Epithelial cell of proximal tubule (primary cell): ENCODE measurements at places on chromosomes 6 and 20. TPM values are rescaled to one million over a fixed set of nuclear protein-coding genes. Genes with fewer than 3 reads are reported as not detected.

- no peak for DNase-seq
Measured at GRCh38 chr20:10060226-10060625, 25.4 kb downstream of the ANKEF1 start.

DNA sequence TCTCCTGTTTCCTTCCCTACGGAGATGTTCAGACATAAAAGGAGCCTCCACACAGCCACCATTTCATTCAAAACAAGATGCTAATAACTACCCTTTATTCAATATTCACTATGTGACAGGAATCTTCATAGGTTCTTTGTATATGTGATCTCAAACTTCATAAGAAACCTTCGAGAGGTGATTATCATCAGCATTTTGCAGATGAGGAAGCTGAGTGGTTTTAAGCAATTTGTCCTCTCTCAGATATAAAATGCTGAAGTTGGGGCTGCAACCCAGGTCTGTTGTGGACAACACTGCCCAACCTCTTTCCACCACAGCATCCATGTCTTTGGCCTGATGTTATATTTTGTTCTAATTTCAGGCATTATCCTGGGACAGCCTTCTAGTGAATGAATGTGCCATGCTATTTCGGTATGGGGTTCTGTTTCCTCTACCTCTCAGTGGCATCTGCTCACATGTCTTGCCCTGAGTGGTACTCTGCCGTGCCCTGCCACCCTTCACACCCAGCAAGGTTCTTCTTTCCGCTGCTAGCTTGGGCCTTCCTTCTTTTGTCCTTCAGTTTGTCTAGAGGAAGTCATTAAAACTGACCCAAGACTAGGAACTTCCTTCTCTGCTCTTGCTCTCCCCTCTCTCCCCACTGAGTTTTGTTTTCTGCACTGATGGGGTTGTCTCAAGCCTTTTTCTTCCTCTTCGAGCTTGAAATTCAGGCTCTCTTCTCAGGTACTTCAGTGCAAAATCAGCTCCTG, 300.9 kb upstream of the PRDM1 start:
- no peak for DNase-seq

DNA sequence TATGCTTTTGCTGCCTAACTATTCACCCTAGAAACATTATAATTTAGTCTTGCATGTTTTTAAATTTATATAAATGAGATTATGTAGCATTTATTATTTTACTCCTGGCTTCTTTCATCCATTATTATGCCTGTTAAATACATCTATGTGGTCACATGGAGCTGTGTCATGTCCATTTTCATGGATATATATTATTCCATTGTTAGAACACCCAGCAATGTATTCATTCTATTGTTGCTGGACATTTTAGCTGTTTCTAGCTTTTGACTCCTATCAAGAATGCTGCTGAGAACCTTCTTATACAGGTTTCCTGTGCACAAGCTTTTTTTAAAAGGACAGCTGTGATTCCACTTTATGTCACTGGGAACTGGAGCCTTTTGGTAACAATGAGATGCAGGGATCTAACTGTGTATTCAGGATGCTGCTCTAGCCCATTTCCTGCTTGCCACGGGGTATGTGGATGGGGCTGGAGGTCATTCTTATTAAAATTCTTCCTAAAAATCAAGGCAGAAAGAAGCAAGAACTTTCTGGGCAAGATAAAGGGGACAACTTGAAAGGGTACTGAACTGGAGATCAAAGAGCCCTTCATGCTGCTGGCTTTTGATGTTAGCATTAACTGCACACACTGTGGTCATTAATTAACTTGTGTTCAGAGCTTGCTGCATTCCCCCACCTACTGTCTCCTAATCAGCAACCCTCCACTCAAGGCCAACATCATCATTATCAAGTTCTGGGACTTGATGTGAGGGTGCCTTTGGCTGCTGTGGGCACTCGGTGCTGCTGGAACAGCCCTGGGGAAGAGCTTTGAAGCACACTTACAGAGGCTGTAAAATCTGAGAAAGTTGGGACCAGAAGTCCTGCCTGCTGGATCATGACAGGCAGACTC, 96.6 kb upstream of the AKIRIN2 start:
- no peak for DNase-seq

DNA sequence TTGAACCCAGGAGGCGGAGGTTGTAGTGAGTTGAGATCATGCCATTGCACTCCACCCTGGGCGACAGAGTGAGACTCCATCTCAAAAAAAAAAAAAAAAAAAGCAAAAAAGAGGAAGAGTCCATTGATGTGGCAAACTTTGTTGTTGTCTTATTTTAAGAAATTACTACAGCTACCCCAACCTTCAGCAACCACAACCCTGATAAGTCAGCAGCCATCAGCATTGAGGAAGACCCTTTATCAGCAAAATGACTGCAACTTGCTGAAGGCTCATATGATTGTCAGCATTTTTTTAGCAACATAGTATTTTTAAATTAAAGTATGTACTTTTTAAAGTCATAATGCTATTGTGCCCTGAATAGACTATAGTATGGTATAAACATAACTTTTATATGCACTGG, 48.8 kb downstream of the ZFP64 start:
- no peak for DNase-seq

GRCh38 chr20:62272200-62272599, 30.6 kb upstream of the ADRM1 start:
- DNase-seq: no peak

DNA sequence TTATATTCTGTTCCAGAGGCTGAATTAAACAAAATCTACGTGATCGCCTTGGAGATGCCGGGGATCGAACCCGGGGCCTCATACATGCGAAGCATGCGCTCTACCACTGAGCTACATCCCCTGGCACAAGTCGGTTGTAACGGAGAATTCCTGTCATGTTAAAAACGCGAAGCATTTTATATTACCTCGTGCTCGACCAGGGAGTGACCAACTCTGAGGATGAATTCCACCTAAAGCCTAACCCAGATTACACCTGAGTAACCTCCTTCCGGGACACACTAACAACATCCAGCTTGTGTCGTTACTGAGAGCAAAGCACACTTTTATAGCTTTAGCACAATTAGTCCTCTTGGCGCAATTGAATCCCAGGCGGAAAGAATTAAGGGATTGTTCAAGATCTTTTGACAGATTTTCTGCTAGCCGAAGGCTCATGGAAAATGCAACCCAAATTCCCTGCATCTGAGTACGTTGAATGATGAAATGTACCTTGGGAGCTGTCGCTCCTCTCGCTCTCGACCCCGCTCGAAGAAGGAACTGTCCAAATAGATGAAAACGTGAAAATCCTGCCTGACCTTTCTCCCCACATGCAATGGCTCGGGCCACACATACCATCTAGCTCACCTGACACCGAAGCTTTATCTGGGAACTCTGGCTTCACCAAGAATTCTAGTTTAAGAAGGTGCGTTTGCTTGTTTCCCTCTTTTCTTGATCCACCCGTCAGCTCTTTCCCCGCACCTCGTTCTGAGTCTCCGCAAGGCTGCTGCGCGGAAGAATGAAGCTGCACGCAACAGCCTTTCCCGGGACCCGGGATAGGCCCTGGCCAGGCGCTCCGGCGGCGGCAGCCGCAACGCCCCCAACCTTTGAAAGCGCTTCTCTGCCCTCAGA, 148.3 kb downstream of the GPX5 start:
- peak; percentile 32 for DNase-seq

GRCh38 chr6:31977816-31978431, 3.9 kb upstream of the C4A start:
- DNase-seq: no peak

The TXLNB gene
- not detected in 2 replicates for total RNA-seq

The POLR1H gene
- total RNA-seq: 30.3 and 31.7 TPM in 2 replicates

GRCh38 chr6:135658481-135658880, 160.9 kb upstream of the AHI1 start:
- no peak for DNase-seq

- DNase-seq: no peak
Measured at GRCh38 chr6:17877196-17877894, 110.1 kb downstream of the KIF13A start.

DNA sequence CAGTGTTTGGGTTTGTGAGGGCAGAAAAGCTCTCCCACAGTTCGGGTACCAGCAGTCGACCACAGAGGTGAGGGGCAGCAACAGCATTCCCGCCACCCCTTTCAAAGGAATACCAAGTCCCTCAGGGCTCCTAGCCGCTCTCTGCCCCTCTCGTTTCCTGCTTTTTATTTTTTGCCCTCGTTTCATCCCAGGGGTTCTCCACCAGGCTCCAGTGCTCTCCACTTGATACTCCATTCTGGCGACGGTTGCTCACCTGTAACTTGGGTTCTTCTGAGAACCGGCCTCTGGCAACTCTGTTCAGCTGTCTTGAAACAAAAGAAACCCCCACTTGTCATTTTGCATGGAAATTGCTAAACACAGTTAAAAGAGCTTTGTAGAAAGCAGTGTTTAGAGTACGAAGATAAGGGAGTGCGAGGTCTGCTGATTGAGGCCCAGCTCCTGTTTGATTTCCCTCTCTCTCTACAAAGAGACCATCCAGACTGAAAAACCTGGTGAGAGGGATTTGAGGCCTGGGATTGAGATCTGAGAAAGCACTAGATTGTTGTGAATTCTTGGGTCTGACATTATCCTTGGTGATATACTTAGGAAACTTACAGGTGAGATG, 28.7 kb downstream of the IGF2R start:
- no peak for DNase-seq

DNA sequence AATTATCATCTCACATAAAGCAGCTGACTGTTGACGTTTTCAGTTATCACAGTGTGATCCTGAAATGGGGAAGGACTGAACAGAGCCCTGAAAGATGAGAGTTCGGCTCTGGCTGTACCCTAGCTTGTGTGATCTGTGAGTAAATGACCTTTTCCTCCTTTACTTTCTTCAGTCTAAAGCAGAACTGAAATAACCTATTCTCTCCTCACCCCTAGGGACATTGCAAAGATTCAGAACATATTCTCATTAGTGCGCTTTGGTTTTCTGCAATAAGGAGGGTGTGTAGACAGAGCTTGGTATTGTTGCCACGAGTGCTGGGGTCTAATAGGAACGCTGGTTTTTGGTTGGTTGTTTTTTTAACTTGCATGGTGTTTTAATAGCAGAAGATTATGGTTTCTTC, 16.7 kb downstream of the FARS2 start:
- no peak for DNase-seq

DNA sequence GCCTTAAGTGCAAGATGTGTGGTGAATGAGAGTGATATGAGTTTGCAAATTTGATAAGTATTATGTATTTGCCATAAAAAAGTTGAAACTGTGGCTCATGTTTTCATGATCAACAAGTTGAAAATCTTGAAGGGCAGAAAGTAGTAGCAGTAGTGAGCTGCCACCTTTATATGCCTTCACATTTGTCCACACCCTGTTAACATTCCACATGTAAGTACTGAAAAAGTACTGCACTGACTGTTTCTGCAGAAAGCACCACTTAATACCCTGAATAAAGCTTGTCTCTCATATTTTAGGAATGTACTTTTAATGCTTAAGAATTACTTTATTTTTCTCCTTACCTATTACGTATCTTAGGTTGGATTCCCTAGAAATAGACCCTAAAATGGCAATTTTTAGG, 45.9 kb downstream of the FLRT3 start:
- no peak for DNase-seq

The FAM184A gene
- 1.2 and 1.9 TPM in 2 replicates for total RNA-seq

DNA sequence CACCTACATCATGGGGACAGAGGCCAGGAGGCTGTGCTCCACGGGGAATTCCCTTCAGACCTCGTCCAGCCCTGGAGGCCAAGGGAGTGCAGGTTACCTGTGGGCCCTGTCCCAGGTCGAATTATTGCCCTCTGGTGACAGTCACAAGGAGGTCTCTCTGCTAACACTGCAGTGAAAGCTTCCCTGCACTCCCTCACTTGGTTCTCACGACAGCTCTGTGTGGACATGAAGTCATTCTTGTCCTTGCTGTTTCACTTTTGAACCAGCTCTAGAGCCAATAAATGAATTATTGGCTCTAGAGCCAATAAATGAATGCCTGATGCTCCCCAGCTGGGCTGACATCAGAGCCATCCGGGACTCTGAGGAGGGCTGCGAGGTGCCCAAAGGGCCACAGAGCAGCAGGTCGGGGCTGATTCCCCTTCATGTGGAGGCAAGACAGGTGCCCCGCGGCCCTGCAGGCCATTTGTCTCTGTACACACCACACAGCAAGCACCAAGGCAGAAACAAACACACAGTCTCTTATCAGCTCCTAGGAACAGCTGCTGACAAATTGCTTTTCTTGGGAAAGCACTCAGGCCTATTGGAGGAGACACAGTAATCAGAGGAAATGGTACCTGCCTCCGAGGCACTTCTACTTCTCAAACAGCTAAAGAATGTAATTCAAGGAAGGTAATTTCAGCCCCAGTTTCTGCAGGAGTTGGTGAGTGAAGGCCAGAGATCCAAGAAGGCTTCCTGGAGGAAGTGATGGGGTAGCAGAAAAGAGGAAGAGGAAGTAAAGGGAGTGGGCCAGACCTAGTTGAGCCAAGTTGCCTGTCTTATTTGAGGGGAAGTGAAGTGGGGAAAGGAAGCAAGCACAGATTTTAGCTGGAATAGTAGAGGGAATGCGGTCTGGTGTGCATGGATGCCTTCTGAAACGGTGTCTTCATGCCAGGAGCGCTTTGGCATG, 27.5 kb upstream of the TBXT start:
- no peak for DNase-seq

DNA sequence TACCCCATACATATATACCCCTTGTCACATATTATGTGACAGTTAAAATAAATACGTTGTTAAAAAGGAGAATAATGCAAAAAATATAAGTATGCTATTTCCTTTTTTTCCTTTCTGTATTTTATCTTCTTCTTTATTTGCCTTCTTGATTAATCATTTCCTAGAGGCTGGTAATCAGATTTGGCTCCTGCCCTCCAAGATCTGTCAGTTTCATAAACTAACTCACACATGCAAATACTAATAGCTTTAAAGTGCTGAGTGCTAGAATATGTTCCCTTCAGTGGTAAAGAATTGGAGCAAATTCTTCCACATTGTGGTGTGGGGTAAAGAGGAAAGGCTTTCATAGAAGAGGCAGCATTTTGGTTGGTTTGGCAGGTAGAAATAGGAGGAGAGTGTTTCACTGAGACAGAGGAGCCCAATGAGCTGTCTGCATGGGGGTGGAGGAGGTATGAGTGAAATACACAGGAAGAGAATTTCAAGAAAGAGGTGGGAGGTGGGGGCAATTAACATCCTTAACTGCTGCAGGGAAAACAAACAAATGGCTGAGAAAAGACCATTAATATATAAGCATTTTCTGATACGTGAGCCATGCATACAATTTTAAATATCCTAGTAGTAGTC, 523.9 kb downstream of the BMP2 start:
- DNase-seq: no peak

The CRYBG1 gene
- total RNA-seq: 6.5 and 10.3 TPM in 2 replicates
